ENCODE measurements at places on chromosomes 5 and 9. TPM values are rescaled to one million over a fixed set of nuclear protein-coding genes. Genes with fewer than 3 reads are reported as not detected.

The SLC2A6 gene
- total RNA-seq: 2.5 TPM

The PHF24 gene
- total RNA-seq: not detected

DNA sequence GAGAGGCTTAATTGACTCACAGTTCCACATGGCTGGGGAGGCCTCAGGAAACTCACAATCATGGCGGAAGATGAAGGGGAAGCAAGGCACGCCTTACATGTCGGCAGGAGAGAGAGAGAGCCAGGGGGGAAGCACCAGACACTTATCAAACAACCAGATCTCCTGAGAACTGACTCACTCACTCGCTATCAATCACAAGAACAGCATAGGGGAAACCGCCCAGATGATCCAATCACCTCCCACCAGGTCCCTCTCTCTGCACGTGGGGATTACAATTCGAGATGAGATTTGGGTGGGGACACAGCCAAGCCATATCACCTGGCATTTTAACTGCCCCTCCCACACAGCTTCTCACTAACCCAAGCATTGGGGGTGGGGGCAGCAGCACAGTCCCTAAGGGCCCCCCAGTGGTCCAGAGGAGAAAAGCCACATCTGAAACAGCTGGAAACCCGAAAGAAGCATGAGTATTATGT is 76.1 kb upstream of the ASS1 start:
- peaks cover 4% of the 10 kb centered on the region for H3K4me1 ChIP-seq
- no peak overlapping the region for H3K4me3 ChIP-seq
- H3K27me3 ChIP-seq: no peaks in the 10 kb centered on the region
- no peaks in the 10 kb centered on the region for H3K36me3 ChIP-seq

DNA sequence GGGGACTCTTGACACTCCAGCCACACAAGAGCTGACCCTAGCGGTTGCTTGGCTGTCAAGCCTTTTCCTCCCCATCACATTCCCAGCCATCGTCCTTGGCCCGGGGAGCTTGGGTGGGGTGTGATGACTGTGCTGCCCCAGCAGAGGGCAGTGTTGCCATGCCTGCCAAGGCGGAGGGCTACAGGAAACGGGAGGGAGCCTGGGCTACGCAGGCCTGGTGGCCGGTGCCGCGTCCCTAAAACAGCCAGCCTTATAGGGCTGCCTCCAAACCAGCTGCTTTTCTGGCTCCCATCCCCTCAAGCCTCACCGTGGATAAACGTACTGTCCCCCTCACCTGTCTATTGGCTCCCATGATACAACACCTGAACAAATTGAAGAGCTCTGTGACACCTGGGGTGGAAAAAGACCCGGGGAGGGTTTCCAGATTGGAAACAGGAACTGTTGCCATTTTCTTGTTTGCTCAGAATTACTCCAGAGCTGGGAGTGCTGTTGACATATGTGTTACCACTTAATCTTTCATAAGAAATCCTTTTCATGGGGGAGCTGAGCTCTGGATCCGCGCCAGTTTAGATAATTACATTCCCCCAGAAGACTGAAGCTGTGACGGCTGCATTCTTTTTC is 72.8 kb upstream of the ASTN2 start:
- H3K27me3 ChIP-seq: no peaks in the 10 kb centered on the region
- no peaks in the 10 kb centered on the region for H3K36me3 ChIP-seq
- peak; percentile 6 for DNase-seq
- H3K27ac ChIP-seq: no peak overlapping the region

DNA sequence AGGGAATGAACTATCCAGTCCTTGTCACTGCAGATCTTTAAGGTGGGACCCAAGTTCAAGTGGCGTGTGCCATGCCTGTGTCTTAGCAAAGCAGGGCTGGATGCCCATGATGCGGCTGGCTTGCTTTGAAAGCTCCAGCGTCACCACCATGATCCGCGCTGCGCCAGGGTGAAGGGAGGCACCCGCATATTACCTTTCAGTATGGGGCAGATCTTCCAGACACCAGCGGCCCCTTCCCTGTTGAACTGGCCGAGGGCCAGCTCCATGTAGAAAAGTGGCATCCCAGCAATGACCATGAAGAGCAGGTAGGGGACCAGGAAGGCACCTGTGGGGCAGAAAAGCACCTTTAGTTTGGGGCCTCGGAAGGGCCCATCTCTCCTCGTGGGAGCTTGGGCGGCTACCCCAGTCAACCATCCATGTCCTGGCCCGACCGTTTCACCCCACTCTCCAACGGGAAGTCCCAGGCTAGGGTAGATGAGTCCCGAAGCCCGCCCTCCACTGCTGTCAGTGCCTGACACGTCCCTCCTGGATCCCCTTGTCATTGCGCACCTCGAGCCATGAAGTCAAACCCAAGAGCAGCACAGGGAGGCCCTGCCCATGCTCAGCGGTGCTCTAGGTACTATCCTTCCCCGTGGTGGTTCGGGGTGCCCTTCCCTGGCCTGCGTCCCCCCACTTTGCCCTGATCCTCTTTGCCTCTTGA is 3.9 kb downstream of the SLC6A3 start:
- H3K36me3 ChIP-seq: no peaks in the 10 kb centered on the region
- H3K4me1 ChIP-seq: no peaks in the 10 kb centered on the region
- H3K27me3 ChIP-seq: no peaks in the 10 kb centered on the region
- H3K27ac ChIP-seq: no peak overlapping the region
- H3K4me3 ChIP-seq: no peak overlapping the region
- DNase-seq: no peak

- no peak for DNase-seq
- H3K36me3 ChIP-seq: no peaks in the 10 kb centered on the region
- no peak overlapping the region for H3K4me3 ChIP-seq
- no peak overlapping the region for H3K27ac ChIP-seq
- no peaks in the 10 kb centered on the region for H3K27me3 ChIP-seq
- no peaks in the 10 kb centered on the region for H3K4me1 ChIP-seq
Observed at GRCh38 chr9:118984607-118985006, 384.6 kb downstream of the BRINP1 start.

GRCh38 chr9:19804431-19804830 is 15.6 kb upstream of the SLC24A2 start:
- no peaks in the 10 kb centered on the region for H3K36me3 ChIP-seq
- no peak overlapping the region for H3K4me3 ChIP-seq
- no peaks in the 10 kb centered on the region for H3K4me1 ChIP-seq

- no peaks in the 10 kb centered on the region for H3K4me1 ChIP-seq
- DNase-seq: no peak
- no peak overlapping the region for H3K4me3 ChIP-seq
Observed at GRCh38 chr9:131048820-131049219, 39.8 kb downstream of the LAMC3 start.

DNA sequence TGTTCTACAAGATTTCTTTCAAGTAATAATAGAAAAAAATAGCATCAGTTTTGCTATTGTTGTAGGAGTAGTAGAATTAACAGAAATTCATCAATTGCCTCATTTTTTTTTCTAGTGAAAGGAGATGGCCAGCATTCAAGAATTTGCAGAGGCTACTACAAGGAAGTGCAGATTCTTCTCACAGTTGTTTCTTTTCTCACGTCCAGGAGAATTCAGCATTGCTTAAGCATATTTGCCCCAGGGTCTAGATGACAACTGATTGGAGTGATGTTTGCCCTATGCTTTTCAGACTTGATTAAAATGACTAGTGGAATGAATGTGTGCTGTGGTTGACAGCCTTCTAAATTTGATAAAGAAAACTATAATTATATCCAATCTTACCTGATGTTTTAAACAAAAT is 46.6 kb upstream of the SLC12A2 start:
- no peak overlapping the region for H3K4me3 ChIP-seq
- no peaks in the 10 kb centered on the region for H3K27me3 ChIP-seq
- no peak overlapping the region for H3K27ac ChIP-seq
- no peaks in the 10 kb centered on the region for H3K4me1 ChIP-seq
- no peaks in the 10 kb centered on the region for H3K36me3 ChIP-seq

DNA sequence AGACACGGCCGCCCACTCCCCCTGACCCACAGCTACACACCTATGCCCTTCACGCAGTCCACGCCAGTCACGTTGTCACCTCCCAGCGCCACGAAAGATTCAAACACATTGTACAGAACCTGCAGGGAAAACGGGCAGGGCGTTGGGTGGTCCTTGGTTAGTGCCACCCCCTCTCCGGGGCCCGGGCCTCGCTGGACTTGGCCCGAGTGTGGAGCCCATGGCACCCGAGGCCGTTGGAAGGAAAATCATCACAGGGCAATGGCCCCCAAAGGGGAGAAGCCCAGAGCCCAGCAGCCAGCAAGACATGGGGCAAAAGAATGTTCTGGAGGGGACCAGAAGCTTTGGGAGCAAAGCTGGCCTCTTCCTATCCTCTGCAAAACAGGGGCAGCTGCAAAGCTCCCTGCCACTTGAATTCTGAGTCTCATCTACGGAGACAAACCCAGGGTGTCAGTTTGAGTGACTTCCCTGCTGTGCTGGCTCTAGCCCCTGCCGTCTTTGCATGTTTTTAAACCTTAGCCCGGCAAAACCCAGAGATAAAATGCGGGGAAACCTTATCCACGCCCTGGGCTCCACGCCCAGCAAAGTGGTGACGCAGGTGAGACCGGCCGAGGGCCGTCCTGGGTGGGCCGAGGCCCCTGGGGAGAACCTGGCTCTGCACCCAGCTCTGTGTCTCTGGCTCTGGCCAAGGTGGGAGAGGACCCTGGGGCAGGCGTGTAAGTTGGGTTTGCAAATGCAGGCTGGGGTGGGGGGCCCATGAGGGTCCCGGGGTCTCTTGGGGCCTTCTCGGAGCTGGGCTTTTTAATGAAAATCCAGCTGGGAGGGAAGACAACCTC is 38.9 kb downstream of the SLC9A3 start:
- DNase-seq: no peak
- H3K27me3 ChIP-seq: no peaks in the 10 kb centered on the region
- H3K27ac ChIP-seq: no peak overlapping the region
- H3K4me3 ChIP-seq: no peak overlapping the region
- no peaks in the 10 kb centered on the region for H3K36me3 ChIP-seq

GRCh38 chr5:174852143-174852542 is 127.8 kb downstream of the MSX2 start:
- H3K27me3 ChIP-seq: no peaks in the 10 kb centered on the region
- no peaks in the 10 kb centered on the region for H3K4me1 ChIP-seq
- H3K36me3 ChIP-seq: no peaks in the 10 kb centered on the region
- H3K27ac ChIP-seq: no peak overlapping the region
- DNase-seq: no peak

DNA sequence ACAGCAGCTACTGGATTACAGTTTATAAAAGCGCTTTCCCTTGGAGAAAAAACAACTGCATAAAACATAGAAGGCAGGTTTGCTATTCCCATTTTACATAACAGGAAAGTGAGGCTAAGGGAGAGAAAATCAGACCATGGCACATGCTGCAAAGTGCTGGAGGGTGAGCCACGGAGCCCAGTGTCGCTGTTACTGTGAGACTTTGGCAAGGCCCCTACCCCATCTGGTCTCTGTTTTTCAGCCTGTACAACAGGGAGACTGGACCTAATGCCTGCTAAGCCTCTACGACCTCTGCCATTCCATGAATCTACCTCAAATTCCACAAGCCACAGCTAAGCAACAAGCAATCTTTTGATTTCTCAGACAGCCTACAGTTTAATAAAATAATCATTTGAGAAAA is 139.2 kb downstream of the GABBR2 start:
- H3K27ac ChIP-seq: no peak overlapping the region
- no peak for DNase-seq
- H3K4me1 ChIP-seq: no peaks in the 10 kb centered on the region

- H3K27ac ChIP-seq: no peak overlapping the region
- H3K4me1 ChIP-seq: peaks cover 9% of the 10 kb centered on the region
- H3K27me3 ChIP-seq: no peaks in the 10 kb centered on the region
- no peak for DNase-seq
Observed at GRCh38 chr5:151738125-151738848, 20.1 kb downstream of the ATOX1 start.

- no peaks in the 10 kb centered on the region for H3K4me1 ChIP-seq
- no peak overlapping the region for H3K4me3 ChIP-seq
Observed at GRCh38 chr5:142659405-142659804, 26.5 kb downstream of the FGF1 start.

DNA sequence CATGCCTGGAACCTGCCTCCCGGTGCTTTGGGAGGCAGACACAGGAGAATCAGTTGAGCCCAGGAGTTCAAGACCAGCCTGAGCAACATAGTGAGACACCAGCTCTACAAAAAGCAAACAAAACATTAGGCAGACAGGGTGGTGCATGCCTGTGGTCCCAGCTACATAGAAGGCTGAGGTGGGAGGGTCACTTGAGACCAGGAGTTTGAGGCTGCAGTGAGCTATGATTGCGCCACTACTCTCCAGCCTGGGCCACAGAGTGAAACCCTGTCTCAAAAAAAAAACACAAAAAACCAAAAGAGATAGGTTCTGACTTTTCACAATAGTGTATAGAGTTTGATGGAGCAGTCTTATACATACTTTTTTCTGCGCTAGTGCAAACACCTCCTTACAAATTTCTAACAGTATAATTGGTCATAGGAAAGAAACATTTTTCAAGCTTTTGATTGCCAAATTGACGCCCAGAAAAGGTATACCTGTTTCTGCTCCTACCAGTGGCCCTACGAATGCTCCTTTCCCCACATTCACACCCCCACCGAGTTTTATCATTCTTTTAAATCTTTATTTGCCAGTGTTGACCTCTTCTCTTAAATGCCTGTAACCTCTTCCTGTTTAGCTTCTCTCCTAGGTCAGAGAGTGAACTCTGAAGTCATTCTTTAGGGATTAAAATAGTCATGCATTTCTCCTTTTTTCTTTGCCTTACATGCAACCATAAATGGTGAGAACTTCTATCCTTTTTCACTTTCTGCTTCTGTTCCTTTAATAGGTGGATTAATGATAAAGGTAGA is 7.5 kb downstream of the DOCK8 start:
- peaks cover 34% of the 10 kb centered on the region for H3K4me1 ChIP-seq
- H3K27ac ChIP-seq: no peak overlapping the region
- no peak overlapping the region for H3K4me3 ChIP-seq

DNA sequence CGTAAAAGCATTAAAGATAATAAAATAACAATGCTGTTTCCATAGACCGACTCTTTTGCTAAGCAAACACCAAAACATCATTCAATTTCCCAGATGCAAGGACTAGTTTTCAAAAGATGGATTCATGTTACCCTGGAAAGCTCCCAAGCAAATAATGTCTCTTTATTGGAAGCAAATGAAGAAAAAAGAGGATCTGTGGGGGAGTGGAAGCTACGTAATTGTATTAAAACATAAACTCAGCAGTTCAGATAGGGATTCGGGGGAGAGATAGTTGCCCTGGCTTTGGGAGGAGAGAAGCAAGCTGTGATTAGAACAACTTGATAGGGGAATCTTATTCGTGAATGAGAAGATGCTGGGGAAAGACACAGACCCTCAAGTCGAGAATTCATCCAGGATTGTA is 491.0 kb upstream of the CLINT1 start:
- DNase-seq: no peak
- H3K27me3 ChIP-seq: no peaks in the 10 kb centered on the region
- no peaks in the 10 kb centered on the region for H3K4me1 ChIP-seq

Data from CD4-positive, alpha-beta memory T cell (primary cell).